CD4-positive, alpha-beta T cell treated with Interleukin-12 subunit alpha and Interleukin-12 subunit beta, for 1 hour (primary cell): ENCODE measurements at places on chromosomes 1 and 21.

DNA sequence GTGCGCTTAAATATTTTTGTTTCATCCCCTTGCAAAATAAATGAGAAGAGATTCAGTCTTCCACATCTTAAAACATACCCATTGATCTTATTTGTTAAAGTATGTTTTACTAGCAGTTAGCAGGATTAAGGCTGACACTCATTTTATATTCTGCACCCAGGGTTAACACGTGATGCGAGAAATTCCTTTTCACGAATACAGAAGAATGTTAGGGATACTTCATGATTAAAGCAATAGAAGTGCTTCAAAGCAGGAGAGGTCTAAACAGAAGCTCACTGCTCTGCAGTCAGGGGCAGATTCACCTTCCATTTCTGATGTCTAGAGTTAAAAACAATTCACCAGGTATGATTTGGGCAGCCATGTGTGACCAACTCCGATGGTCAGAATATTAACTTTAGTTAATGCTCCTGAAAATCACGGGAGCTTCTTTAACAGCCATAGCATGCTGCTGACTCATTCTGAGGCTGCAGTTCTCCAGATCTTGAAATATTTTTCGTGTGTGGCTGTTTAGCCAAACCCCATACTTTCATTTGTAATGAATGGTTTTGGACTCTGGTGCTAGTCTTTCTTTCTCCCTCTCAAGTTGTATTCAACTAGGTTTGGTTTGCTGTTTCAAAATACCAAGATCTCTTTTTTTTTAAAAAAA is 19.7 kb downstream of the BCAR3 start:
- DNase-seq = no peak

DNA sequence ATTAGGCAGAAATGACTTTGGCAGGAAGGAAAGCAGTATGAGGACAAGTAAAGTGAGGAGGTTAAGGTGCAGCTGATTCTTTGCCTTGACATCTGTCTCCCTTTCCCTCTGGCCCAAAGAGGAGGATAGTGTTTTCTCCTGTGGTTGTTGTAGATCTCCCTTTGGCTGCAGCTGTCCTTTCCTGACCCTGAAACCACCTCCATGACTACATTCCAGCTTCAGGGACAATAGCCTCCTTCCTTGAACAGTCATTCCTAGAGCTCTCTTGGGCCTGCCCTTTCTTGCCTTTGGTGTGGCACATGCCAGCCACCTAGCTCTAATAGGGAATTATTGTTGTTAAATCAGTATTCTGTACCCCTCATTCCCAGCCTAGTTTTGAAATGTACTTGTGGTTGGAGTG is 6.2 kb downstream of the ZMYM1 start:
- no peak for DNase-seq

DNA sequence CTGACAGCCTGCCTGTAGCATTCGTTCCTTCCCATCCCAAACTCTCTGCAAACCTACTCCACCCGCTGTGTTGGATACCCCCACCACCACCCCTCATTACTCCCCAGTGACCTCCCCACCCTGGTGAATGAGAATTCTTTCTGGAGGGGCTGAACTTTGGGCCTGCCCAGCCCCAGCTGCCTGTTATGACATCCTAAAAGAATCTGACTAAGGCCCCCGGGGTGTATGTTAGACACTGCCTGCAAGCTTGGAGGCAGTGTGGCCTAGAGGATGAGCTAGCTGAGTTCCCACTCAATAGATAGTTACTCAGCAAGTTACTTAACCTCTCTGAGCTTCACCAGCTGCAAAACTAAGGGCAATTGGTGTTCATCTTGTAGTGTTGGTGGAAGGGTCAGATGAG is 110.2 kb upstream of the FGGY start:
- DNase-seq = no peak

DNA sequence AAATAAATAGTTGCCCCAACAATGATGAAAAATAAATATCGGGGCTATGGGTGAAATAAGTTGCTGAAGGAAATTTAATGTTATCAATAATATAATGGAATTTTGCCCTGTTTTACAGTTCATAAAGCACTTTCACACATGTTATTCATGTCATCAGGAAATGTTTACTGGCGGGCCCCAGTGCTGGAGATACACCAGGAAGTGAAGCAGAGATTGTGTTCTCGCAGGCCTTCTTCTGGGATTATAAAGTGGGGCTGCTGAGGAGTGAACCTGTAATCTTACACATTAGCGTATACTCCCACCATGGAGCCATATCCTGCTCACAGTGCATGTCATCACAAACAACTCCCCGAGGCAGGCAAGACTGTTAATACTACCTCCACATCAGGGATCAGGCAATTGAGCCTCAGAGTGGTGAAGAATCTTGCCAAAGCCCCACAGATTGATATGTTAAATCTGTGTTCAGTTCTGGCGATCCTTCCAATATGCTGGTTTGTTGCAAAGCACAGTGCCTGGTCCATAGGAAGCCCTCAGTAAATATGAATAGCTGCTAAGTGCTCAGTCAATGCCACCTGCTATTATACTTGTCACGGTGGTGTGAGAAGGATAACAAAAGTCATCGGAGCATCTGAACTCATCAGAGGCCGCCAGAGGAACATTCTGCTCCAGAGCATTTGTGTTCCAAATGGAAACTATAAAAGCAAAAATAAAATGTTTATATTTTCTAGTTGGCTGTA is 104.4 kb upstream of the UBE2U start:
- no peak for DNase-seq

GRCh38 chr1:64750092-64750491 is 5.2 kb downstream of the RAVER2 start:
- no peak for DNase-seq

- DNase-seq = no peak
These were observed 82.1 kb downstream of the GFI1 start for GRCh38 chr1:92404661-92405060.

DNA sequence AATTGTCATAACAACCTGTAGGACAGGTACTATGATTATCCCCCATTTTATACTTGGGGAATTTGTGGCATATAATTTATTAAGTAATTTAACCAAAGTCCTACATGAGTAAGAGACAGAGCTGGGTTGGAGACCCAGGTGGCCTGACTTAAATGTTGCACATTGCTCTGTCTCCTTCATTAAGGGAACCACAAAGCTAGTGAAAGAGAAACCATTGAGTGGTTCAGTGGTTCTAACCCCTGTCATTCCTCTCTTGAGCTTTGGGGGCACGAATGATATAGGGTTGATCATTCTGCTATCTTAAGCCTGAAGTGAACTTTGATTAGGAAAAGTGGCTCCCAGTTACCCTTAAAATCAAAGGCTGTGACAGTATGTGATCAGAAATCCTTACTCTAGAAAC is 5.3 kb upstream of the MAP3K7CL start:
- no peak for DNase-seq

DNA sequence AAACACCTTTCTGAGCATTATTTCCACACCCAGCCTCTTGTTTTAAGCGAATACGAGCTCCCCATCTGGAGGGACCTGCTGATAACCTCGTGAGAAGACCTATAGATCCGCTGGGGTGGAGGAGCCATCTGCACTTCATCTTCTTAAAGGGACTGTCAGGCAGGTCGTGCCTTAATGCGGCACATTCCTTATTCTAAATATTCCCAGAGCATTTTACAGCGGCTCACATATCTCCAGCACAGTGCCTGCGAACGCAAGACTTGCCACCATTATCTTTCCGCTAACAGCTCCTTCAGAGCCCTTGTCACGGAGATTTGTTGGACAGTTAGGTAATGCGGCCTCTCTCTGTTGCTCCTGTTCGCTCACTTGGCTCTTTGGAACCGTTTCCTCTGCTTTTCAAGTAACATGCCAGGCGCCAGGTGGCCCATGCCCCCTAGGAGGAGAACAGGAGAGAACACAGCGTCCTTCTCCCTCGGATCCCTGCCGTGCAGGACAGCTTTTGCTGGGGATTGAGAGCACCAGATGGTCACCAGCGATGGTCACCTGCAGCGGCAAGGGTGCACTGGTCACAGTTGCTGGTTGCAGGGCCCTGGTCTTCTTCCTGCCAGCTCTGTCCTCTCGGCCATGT is 162.4 kb downstream of the PGBD5 start:
- no peak for DNase-seq

GRCh38 chr1:180186831-180187230 is 32.2 kb downstream of the QSOX1 start:
- no peak for DNase-seq

- DNase-seq = no peak
These were observed 99.1 kb upstream of the NGF start for GRCh38 chr1:115437196-115437595.

GRCh38 chr1:55443175-55443915 is 228.2 kb upstream of the USP24 start:
- no peak for DNase-seq

DNA sequence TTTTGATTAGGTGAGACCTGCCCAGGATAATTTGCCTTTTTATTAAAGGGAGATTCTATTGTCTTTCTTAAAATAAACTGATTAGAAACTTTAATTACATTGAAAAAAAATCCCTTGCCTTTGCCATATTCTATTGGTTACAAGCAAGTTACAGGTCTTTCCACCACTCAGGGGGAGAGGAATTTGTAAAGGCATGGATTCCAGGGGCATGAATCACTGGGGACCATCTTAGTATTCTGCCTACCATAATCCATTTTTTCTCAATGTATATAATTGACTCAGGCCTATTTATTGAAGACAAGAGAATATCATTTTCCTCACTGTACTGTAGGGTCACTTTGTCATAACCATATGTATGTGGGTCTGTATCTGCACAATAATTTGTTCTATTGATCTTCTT is 124.3 kb upstream of the PDE4B start:
- no peak for DNase-seq

- DNase-seq = no peak
These were observed 6.8 kb downstream of the NCF2 start for GRCh38 chr1:183583466-183583865.

DNA sequence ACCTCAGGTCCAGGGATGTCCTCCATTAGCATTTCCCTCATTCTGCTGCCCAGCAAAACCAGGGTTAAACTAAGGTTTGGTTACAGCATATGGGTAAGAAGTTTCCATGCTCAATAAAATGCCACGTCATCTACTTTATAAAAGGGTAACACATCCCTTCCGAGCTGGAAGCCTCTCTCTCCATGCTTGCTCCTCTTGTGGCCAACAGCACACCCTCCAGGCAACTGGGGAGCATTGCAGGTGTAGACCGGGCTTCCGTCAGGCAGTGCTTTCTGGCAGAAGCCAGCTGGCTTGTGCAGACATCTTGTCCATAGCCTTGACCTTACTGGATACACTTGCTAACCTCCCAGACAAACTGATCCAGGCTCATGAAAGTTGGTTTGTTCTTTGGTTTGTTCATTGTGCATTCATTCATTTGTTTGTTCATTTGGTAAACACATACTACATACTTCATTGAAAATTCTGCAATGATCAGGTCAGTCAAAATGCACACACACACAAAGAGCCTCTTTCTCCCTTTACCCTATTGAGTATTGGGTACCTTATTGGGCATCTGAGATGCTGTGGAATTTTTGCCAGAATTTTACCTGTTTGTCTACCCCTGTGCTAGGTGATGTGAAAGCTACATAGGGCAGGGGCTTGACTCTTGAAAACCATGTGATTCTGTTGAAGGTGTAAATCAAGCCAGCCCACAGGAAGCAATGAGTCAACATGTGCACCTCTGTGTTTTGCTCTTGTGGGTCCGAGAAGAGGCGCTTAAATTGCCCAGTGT is 422.8 kb downstream of the CAMTA1 start:
- DNase-seq = no peak

GRCh38 chr1:177162243-177162642 is 2.3 kb downstream of the ASTN1 start:
- DNase-seq = no peak

DNA sequence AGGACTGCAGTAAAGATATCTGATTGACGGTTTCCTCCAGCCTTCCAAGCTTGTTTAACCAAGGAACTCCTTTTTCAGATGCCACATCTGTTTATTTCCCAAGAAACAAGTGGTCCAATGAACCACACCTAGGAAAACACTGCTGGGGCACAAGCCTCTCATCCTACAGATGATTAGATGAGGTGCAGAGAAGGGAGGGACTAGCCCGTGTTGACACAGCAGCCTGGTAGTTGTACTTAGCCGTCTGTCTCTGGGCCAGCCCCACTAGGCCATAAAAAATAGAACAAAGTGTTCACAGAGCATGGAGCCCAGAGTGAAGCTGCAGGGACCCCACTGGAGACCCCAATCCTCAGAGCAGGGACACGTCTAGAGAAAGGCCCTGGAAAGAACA is 32.1 kb downstream of the LRP8 start:
- DNase-seq = no peak

DNA sequence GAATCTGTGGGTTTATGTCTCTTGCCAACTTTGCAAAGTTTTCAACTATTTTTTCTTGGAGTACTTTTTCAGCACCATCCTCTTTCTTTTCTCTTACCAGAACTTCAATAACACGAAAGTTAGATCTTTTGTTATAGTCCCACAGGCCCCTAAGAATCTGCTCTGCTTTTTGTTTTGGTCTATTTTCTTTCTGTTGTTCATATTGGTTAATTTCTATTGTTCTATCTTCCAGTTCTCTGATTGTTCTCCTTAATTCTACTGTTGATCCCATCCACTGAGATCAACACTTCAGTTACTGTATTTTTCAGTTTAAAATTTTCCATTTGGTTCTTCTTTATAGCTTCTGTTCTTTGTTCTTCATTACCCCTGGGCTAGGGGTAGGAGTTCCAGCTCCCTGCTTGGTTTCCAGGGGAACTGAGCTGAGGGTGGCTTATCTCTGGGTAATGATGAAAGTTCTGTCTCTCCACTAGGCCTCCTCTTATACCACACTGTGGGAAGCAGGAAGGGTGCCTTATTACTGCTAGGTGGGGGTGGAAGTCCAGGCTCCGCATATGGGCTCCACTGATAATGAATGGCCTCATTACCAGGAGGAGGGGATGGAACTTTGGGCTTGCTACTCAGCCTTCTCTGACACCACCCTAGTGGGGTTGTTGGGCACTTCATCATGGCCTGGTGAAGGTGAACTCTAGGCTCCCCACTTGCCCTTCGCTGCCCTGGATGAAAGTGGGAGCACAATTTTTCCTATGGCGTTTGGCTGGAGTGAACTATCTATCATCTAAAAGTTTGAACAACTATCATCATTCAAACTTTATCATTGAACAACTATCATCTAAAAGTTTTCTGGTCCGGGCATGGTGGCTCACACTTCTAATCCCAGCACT is 39.3 kb downstream of the NAV1 start:
- DNase-seq = no peak

- DNase-seq = no peak
These were observed 30.3 kb downstream of the SELL start for GRCh38 chr1:169681140-169681539.

- no peak for DNase-seq
These were observed 14.9 kb upstream of the GUK1 start for GRCh38 chr1:228125185-228125584.

DNA sequence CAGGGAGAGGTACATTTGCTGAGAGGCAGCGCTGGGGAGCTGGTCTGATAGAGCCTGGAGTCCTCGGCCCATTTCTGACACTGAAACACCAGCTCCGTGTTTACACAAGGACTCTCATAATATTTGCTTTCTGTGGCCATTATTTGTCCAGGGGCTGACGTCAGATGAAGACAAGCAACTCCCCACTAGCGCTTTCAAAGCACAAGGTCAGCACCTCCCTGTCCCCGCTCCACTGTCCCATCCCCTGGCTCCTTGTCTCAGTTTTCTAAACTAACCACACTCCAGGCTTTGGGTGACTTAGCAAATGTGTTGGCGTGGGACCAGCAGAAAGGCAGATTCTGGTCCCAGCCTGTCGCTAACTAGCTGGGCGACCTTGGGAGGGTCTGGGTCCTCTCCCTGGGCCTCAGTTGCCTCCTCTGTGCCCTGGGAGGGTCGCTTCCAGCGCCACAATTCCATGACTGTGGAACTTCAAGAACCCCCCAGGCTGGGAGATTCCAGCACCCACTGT is 37.4 kb upstream of the ZBTB40 start:
- DNase-seq = no peak

GRCh38 chr1:209743145-209743482 is 12.7 kb upstream of the TRAF3IP3 start:
- DNase-seq = no peak

- no peak for DNase-seq
These were observed 10.6 kb downstream of the OR2W3 start for GRCh38 chr1:247905910-247906503.
